Type B pancreatic cell (in vitro differentiated cells): ENCODE measurements at places on chromosomes 4 and X. TPM values are rescaled to one million over a fixed set of nuclear protein-coding genes. Genes with fewer than 3 reads are reported as not detected.

The MAGEB1 gene
- total RNA-seq, result not detected in 2 replicates

The AFM gene
- 2.9 TPM in 2 replicates for total RNA-seq

The PQBP1 gene
- 58.6 and 77.9 TPM in 2 replicates for total RNA-seq

The ADH7 gene
- total RNA-seq, result 0.17 and 0.83 TPM in 2 replicates

The PSAPL1 gene
- total RNA-seq, result 1.2 and 1.3 TPM in 2 replicates

DNA sequence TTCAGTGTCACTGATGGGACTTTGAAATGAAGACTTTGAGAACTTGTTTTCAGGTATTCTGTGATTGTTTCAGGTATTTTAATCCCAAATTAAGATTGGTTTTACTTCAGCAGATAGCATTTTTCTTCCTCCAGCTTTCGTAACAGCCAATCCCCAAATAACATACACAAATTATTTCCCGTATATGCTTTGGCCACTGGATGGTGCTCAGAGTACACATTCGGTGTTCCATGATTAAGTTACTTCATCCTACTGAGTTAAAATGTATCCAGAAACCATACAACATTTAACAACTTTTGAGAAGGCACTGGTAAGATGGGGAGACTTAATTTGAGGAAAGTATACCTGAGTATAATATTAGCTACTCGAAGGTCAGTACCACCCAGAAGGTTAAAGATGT lies 233.4 kb upstream of the FAM47A start:
- H3K4me3 ChIP-seq, result no peak overlapping the region
- H3K36me3 ChIP-seq, result no peaks in the 10 kb centered on the region
- no peaks in the 10 kb centered on the region for H3K27me3 ChIP-seq

GRCh38 chr4:15149839-15150592 lies 147.7 kb downstream of the CPEB2 start:
- peaks cover 26% of the 10 kb centered on the region for H3K4me1 ChIP-seq
- H3K36me3 ChIP-seq, result no peaks in the 10 kb centered on the region
- no peaks in the 10 kb centered on the region for H3K27me3 ChIP-seq
- no peak overlapping the region for H3K4me3 ChIP-seq
- H3K27ac ChIP-seq, result peak overlapping the region; percentile 73

DNA sequence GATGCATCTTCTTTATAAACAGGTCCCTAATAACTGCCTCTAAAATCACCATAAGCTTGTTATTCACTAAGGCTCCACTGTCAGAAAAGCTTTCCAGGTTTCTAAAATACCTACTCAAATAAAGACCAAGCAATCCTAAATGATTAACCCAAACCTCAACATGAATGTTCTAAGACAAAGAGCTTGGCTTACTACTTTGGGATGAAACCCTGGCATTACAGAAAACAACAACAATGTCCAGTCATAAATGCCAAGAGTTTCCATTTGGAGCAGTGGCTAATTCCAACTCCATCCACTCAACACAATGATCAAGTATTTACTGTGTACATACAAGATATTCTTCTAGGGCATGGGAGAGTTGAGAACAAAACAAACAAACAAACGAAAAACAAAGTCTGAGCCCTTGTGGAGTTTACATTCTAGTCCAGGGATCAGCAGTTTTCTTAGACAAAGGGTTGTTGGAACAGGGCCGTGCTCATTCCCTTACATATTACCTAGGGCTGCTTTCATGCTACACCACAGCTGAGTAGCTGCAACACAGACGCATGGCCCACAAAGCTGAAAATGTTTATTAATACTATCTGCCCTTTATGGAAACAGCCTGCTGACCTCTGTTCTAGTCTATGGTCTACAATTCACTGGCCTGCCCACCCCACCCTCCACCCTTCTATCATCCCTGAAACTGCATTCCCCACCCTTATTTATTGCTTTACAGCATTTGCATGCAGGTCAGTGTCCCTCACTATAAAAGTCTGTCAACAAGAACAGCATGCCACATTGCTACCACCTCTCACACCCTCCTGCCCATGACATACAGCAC lies 23.7 kb downstream of the ABCG2 start:
- no peak overlapping the region for H3K27ac ChIP-seq
- H3K36me3 ChIP-seq, result peaks cover under 1% of the 10 kb centered on the region

DNA sequence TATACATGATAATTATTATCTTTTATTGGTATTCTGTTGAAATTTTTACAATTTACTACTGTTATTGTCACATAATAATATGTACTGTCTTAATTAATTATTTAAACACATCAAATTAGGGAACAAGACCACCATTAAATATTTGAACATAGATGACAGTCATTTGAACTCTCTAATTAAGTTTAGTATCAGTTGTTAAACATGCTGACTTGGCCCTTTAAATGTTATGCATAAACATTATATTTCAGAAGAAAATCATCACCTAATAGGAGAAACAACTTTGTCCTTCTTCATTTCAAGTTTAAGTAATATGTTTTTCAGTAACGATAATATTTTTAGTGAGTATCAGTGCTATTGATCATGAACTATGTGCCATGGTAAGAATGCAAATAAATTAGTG lies 623.5 kb upstream of the GNPDA2 start:
- no peak for DNase-seq
- H3K27ac ChIP-seq, result no peak overlapping the region
- no peaks in the 10 kb centered on the region for H3K4me1 ChIP-seq

GRCh38 chrX:45368705-45369104 lies 168.0 kb upstream of the DIPK2B start:
- no peaks in the 10 kb centered on the region for H3K36me3 ChIP-seq
- H3K4me1 ChIP-seq, result no peaks in the 10 kb centered on the region
- DNase-seq, result no peak
- H3K4me3 ChIP-seq, result no peak overlapping the region

- peaks cover 9% of the 10 kb centered on the region for H3K4me1 ChIP-seq
- no peaks in the 10 kb centered on the region for H3K27me3 ChIP-seq
- peaks cover 28% of the 10 kb centered on the region for H3K36me3 ChIP-seq
- H3K4me3 ChIP-seq, result no peak overlapping the region
- H3K27ac ChIP-seq, result no peak overlapping the region
- no peak for DNase-seq
Measured at GRCh38 chr4:184420881-184421416, 53.4 kb downstream of the IRF2 start.

- H3K36me3 ChIP-seq, result no peaks in the 10 kb centered on the region
- no peak overlapping the region for H3K4me3 ChIP-seq
- H3K27me3 ChIP-seq, result peaks cover 20% of the 10 kb centered on the region
- no peak overlapping the region for H3K27ac ChIP-seq
Measured at GRCh38 chrX:12771445-12772069, 19.7 kb upstream of the PRPS2 start.

DNA sequence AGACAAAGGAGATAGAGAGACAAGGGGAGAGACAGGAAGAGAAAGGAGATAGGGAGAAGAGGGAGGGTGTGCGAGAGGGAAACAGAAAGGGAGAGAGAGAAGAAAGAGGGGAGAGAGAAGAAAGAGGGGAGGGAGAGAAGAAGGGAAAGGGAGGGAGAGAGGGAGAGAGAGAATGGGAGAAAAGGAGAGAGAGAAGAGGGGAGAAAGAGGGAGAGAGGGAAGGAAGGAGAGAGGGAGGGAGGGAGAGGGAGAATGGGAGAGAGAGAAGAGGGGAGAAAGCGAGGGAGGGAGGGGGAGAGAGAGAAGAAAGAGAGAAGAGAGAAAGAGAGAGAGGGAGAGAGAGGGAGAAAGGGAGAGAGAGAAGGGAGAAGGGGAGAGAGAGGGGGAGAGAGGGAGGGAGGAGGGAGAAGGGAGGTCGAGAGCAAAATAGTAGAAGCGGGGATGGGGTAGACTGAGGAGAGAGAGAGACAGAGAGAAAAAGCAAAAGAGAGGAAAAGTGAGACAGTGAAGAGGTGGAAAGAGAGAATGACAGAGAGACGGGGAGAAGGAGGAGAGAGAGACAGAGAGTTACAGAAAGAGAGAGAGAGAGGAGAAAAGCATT lies 218.2 kb downstream of the DHRSX start:
- peaks cover 24% of the 10 kb centered on the region for H3K36me3 ChIP-seq
- H3K4me3 ChIP-seq, result no peak overlapping the region

DNA sequence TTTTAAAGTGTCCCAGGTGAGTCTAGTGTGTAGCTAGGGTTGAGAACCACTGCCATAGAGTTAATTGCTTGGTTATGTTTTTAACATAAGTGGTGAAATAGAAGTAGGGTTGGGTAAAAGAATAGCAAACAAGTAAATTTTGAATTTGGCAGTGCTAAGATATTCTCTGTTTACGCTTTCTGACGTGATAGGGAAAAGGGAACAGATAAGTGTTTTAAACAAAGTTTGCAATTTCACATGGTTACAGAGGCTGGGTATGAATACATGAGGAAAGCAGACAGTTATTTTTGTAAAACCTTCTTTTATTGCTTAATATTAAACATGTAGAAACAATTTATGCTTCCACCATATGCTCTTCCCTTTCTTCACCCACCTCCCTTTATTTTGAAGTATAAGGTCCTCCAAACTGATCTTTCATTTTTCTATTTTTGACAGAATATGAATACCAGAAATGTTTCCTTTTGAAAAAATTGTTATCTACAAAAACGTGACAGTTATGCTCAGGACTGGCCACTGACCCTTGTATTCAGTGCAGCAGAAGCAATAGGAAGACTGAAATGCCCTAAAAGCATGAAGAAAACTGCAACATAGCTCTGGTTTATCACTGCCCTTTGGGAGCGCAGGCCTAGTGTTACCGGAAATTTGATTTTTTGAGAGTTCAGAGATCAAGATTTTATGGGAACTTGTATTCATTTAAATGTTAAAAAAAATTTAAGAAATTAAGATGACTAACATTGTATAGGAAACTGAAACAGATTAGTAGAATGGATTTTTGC lies 214.4 kb upstream of the ARSJ start:
- no peaks in the 10 kb centered on the region for H3K36me3 ChIP-seq
- no peak overlapping the region for H3K27ac ChIP-seq
- no peaks in the 10 kb centered on the region for H3K27me3 ChIP-seq
- no peak for DNase-seq

DNA sequence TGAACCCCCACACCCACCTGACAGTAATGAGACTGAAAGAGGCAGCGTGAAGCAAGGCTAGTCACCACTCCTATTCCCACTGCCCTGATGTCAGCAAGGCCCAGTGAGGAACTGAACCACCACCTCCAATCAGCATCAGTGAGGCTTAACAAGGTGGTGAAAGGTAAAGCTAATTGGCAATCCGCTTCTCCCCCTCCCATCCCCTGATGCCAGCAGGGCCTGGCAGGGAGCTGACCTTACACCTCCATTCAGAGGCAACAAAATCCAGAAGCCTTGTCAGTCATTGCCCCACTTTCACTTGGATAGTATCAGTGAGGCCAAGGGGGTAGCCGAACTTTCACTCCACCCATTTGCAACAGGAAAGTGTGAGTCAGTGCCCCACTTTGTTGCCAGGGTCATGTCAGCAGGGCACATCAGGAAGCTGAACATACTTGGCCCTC lies 60.8 kb downstream of the AWAT2 start:
- no peak overlapping the region for H3K27ac ChIP-seq
- no peaks in the 10 kb centered on the region for H3K27me3 ChIP-seq
- no peak for DNase-seq
- H3K4me3 ChIP-seq, result no peak overlapping the region
- H3K36me3 ChIP-seq, result no peaks in the 10 kb centered on the region

GRCh38 chr4:55184600-55185523 lies 59.5 kb upstream of the KDR start:
- peaks cover 6% of the 10 kb centered on the region for H3K27me3 ChIP-seq
- H3K27ac ChIP-seq, result no peak overlapping the region
- H3K4me1 ChIP-seq, result peaks cover 5% of the 10 kb centered on the region
- DNase-seq, result no peak
- no peaks in the 10 kb centered on the region for H3K36me3 ChIP-seq

DNA sequence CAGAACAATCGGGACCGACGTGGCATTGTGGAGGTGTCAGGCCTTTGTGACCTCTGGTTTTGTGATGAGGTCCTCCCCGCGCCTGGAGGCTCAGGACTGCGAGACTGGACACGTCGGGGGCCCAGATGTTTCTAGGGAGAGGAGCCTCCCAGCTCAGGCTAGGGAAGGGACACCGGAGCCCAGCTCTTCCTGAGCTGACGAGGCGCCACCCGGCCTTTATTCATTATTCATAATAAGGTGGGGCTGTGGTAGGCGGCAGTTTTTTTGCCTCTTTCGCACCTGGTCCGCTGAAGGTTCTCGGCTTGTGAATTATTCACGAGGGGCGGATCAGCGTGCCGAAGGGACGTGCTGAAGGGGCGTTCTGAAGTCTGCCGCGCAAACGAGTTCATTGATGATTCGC lies 2.3 kb upstream of the UBA1 start:
- peaks cover 17% of the 10 kb centered on the region for H3K36me3 ChIP-seq
- H3K27ac ChIP-seq, result peak overlapping the region; percentile 77
- H3K4me1 ChIP-seq, result peaks cover 29% of the 10 kb centered on the region
- peak overlapping the region; percentile 96 for H3K4me3 ChIP-seq

- peak overlapping the region; percentile 39 for H3K4me3 ChIP-seq
- DNase-seq, result no peak
- H3K4me1 ChIP-seq, result peaks cover 52% of the 10 kb centered on the region
- H3K27me3 ChIP-seq, result no peaks in the 10 kb centered on the region
- peaks cover 12% of the 10 kb centered on the region for H3K36me3 ChIP-seq
Measured at GRCh38 chr4:78569306-78569821, 17.8 kb downstream of the ANXA3 start.

DNA sequence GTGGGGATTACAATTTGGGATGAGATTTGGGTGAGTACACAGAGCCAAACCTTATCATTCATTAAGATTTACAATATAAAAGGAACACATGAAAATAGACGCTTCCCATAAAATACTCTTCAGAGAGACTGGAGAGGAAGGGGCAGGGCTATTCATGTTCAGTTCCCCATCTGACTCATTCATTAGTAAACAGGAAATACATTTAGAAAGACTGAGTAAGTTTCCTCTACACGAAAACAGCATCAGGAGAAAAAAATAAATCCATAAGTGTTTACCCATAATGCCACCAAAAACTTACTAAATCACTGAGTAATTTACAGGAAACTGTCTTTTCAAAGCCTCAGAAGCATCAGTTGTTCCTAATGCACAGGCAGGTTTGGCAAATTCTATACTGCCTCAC lies 255.4 kb upstream of the CXorf51A start:
- no peak overlapping the region for H3K4me3 ChIP-seq
- H3K36me3 ChIP-seq, result no peaks in the 10 kb centered on the region
- DNase-seq, result no peak
- H3K27me3 ChIP-seq, result no peaks in the 10 kb centered on the region

DNA sequence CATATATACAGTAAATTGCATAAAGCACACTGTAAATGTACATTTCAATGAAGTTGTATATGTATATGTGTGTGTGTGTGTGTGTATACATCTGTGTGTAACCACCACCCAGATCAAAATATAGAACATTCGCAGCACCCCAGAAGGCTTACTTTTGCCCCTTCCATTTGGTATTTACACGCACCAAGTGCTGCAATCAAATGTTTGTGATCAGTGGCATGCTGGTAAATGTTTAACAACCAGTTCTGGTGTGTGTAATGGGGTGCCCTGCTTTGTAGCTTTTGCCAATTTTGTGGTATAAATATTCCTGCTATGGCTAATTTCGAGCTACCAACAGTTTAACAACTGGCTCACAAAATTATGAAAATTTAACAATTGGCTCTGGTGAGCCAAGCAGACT lies 101.3 kb downstream of the RTL5 start:
- no peak for DNase-seq
- H3K27me3 ChIP-seq, result no peaks in the 10 kb centered on the region
- no peak overlapping the region for H3K27ac ChIP-seq
- peaks cover 28% of the 10 kb centered on the region for H3K4me1 ChIP-seq
